ENCODE measurements at places on chromosomes 2 and 18.

DNA sequence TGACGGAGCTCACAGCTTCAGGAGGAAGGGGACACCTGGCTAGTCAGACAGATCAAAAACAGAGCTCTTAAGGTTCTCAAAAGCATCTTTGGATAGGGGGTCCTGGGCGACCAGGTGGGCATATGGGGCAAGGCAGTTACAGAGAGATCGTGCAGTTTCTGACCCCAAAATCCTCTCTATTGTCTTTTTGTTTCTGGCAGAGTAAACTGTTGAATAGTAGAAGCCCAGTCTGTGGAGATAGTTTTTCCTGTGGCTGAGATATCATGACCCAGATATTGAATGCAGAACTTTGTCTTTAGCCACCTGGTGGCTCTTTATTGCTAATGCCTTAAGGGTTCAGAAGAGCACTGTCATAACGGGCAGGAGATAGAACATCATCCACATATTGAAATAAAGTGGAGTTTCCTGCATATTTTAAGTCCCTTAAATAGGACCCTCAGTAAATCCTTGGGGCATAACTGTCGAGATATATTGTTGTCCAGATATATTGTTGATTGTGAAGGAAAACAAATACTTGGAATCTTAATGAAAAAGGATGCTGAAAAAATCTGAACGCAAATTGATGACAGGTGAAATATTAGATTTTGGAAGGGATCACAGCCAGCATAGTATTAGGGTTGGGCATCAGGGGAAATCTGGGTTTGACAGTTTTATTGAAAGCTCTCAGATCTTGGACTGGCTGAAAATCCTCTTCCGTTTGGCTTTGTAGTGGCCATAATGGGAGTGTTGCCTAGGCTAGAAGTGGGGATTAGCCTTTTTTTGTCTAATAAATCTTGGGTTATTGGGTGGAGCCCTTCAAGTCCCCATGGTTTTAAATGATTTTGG is 14.1 kb upstream of the ZDBF2 start:
- no peak for DNase-seq

- no peak for DNase-seq
These were observed 90.4 kb upstream of the UNC80 start for GRCh38 chr2:209681201-209681735.

DNA sequence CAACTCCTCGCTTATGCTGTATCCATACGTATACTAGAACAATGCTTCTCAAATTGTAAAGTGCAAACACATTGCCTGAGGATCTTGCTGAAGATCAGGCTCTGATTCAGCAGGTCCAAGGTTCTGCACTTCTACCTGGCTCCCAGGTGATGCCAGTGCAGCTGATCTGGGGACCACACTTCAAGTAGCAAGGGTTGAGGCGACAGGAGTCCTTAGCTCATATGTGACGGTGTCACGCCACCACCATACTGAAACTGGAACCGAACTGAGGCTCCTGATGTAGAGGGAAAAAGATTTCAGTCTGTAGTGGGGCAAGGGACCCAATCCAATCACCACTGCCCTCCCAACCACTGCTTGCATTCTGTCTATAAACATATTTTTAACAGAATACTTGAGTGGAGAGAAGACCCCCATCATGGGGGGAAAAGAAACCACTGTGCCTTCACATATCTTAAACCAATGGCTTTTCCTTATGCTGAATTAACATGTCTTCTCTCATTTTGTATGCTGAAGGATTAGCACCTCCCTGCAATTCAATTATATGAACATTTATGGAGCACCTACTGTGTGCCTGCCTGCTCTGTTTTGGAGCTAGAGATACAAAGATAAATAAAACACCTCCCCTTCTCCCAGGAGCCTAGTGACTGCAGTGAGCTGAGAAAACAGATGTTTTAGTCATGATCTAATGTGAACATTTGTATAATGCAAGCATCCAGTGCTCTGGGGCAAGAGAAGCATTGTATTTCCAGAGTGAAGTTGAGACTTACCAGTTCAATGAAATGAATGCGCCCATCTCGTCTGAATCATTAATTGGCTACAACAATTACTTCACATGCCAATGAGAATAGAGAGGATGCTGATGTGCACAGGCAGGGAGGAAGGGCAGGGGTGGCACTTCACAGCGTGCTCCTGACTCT is 6.6 kb upstream of the ASAP2 start:
- no peak for DNase-seq

GRCh38 chr2:9961013-9961412 is 9.5 kb downstream of the GRHL1 start:
- no peak for DNase-seq

- DNase-seq = no peak
These were observed 110.0 kb downstream of the ALK start for GRCh38 chr2:29811378-29811777.

DNA sequence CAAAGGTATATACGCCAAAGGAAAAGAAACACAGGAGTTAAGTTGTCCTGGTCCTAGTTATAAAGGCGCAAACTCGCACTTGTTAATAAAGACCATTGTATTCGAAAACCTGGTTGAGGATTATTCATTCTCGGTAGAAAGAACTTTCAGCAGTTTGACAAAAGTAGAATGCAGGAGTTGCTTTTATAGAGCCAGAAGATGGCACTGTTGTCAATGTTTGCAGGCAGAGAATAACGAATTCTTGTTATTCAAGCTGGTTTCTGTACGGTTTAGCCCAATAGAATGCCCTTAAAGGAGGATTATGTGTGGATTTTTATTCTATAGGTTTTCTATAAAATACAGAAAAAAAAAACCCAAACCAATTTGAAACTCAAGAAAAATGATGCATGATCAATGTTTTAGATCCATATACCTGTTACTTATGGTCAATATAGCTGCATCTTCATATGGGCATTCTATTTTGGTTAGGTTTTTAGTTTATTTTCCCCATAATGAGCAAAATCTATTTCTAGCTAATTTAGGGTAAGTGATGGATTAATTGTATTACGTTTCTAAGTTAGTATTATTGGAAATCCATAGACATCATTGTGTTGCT is 510.3 kb downstream of the PLCL1 start:
- no peak for DNase-seq

DNA sequence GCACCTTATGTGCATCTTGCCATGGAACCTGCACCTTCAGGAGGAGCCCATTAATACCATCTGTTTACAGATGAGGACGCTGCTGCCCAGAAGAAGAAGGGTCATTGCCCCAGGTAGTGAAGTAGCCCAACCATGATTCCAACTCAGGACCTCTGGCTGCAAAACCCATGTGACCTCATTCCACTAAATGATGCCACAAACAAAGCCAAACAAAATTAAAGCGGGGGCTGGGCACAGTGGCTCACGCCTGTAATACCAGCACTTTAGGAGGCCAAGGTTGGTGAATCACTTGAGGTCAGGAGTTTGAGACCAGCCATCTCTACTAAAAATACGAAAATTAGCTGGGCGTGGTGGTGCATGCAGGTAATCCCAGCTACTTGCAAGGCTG is 202.1 kb downstream of the EIPR1 start:
- DNase-seq = no peak

All from stimulated activated CD8-positive, alpha-beta memory T cell treated with anti-CD3 and anti-CD28 coated beads, Interleukin-15, amount 100 ng/mL, for 24 hours (primary cell).